Smooth muscle cell of the pulmonary artery (primary cell): ENCODE measurements at places on chromosomes 6 and 20. TPM values are rescaled to one million over a fixed set of nuclear protein-coding genes. Genes with fewer than 3 reads are reported as not detected.

Gene DBNDD2
- 3.0 and 4.7 TPM in 2 replicates for total RNA-seq

Gene ATF6B
- total RNA-seq = 23.8 and 27.5 TPM in 2 replicates

Gene HRH3
- not detected in 2 replicates for total RNA-seq

Gene RPS6KA2
- 74.3 and 110 TPM in 2 replicates for total RNA-seq

Gene GRM1
- total RNA-seq = 0.07 TPM in 2 replicates

Gene ENPP4
- total RNA-seq = 0.89 and 17.1 TPM in 2 replicates

Gene CFAP61
- total RNA-seq = not detected in 2 replicates

Gene DNAAF9
- total RNA-seq = 18.9 and 24.7 TPM in 2 replicates

Gene TNF
- total RNA-seq = not detected in 2 replicates

Gene LKAAEAR1
- total RNA-seq = not detected in 2 replicates

Gene PAK5
- total RNA-seq = 0.03 TPM in 1 of 2 replicates, not detected in the other

Gene C20orf202
- total RNA-seq = 0.07 TPM in 1 of 2 replicates, not detected in the other

Gene CLDN20
- not detected in 2 replicates for total RNA-seq

Gene CAGE1
- total RNA-seq = 0.07 TPM in 2 replicates

Gene ADGRF1
- total RNA-seq = not detected in 2 replicates

Gene MCHR2
- total RNA-seq = not detected in 2 replicates

Gene RING1
- 33.2 and 33.3 TPM in 2 replicates for total RNA-seq

Gene BTN1A1
- total RNA-seq = not detected in 2 replicates

Gene KHDC1
- 3.5 TPM in 2 replicates for total RNA-seq

Gene TOX2
- 1.4 and 2.2 TPM in 2 replicates for total RNA-seq

Gene FNDC1
- 0.46 and 1.1 TPM in 2 replicates for total RNA-seq

Gene CPNE5
- total RNA-seq = 0.17 and 0.20 TPM in 2 replicates

Gene CEP57L1
- 19.5 and 20.9 TPM in 2 replicates for total RNA-seq

Gene TMEM242
- 6.7 and 7.0 TPM in 2 replicates for total RNA-seq

Gene LGSN
- 0.07 TPM in 1 of 2 replicates, not detected in the other for total RNA-seq

Gene EPB41L1
- total RNA-seq = 42.2 and 48.2 TPM in 2 replicates

Gene C2
- 1.7 and 4.7 TPM in 2 replicates for total RNA-seq

Gene GMNN
- total RNA-seq = 6.9 and 15.3 TPM in 2 replicates

Gene TSHZ2
- total RNA-seq = 0.26 and 3.1 TPM in 2 replicates

Gene BANF2
- total RNA-seq = not detected in 2 replicates

Gene LY6G6C
- not detected in 2 replicates for total RNA-seq

Gene SLC17A3
- not detected in 2 replicates for total RNA-seq

Gene MYO6
- 21.2 and 23.2 TPM in 2 replicates for total RNA-seq
